ENCODE measurements at places on chromosomes 11 and 22. TPM values are rescaled to one million over a fixed set of nuclear protein-coding genes. Genes with fewer than 3 reads are reported as not detected.

DNA sequence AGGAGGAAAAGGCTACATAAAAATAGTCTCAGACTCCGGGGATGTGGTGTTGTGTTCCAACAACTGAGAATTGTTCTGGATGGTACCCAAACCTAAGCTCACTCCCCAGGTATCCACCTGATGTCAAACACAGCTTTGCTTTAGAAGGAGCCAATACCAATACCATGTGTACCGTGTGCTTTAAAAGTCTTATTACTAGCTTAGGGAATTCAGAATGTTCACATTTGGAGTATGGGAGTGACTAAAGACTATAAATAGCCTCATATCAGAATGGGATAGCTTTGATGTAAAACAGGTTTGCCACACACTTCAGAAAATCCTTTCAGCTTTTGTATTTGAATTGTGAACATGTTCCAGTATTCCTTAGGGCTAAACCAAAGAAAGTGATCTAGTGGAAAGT is 248.7 kb upstream of the ARHGAP42 start:
- DNase-seq = no peak

YPEL4 gene
- total RNA-seq = 16.9 TPM

POLD3 gene
- 9.0 TPM for total RNA-seq

DNA sequence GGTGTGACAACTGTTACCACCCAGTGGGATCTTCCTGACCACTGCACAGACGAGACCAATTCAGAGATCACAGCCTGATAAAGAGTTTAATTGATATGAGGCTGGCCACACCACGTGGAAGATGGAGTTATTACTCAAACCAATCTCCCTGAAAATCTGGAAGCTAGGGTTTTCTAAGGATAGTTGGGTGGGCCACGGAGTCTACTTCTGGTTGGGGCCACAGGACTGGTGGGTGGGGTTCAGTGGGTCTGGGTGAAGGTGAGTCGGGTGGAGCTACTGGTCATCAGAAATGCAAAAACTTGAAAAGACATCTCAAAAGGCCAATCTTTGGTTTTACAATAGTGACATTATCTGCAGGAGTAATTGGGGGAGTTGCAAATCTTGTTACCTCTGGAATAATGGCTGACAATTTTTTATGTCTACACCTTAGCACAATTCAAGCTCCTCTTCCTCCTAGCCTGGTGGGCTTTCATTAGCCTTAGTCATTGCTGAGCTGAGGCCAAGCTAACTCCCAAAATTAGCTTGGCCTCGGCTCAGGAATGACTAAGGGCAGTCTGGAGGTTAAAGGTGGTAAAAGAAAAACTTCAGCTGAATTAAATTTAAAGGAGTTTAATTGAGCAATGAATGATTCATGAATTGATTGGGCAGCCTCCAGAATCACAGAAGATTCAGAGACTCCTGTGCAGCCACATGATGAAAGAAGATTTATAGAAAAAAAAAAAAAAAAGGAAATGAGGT is 13.1 kb downstream of the C11orf96 start:
- no peak for DNase-seq

- DNase-seq = no peak
Observed at GRCh38 chr11:17250561-17251350, 25.8 kb upstream of the NUCB2 start.

- DNase-seq = no peak
Observed at GRCh38 chr11:81975261-81975900, 758.3 kb downstream of the FAM181B start.

DNA sequence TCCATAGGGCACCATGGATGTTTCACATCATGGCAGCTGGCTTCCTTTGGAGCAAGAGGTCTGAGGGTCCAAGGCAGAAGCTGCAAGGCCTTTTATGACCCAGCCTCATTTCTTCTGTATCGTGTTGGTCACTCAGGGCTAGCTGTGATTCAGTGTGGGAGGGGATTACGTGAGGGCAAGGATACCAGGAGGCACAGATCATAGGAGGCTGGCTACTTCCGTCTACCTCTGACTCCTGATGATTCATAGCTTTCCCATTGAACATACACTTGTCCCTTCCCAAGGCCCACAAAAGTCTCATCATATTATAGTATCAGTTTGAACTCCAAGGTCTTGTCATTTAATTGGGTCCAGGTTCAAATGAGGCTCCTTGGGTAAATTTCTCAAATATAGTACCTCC is 135.3 kb upstream of the ZBED5 start:
- no peak for DNase-seq

DNA sequence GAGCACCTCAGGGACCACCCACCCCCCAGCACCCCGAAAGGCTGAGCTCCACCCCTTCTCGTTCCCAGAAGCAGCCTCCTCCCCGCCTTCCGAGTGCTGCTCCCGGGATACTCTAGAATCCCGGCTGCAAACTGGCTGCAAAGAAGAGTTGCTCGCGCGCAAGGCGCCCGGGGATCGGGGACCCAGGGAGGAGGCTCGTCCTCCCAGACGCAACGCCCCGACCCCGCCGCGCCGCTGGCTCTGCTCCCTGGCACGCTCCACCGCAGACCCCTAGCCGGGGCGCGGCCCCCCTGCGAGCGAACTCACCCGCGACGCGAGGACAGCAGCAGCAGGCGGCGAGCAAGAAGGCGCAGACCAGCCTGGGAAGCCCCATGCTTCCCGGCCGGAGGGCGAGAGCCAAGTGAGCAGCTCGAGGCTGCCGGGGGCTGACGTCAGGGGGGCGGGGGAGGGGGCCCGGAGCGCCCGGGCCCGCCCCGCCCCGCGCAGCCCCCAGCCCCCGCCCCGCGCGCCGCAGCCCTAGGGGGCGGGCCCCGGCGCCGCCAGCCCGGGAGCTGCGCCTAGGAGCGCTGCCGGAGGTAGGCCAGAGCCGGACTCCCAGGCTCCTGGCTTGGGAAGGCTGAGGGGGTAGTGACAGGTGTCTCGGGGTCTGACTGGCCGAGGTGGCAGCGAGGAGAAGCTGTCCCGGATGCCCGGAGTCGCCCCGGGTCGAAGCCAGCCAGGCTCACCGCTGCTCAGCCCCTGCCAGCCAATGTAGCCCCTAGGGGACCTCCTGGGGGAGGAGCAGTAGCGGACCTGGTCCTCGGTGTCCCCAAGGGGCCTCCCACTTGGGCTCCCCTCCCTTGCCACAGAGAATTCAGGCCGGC is at the start of gene MCAM:
Gene MCAM, minus strand, starts transcription at position 402 of the 863 bp plus-strand sequence. Its CDS starts 29 bp downstream, at position 373.
- peak; percentile 63 for DNase-seq

CARD10 gene
- 2.7 TPM for total RNA-seq

- no peak for DNase-seq
Observed at GRCh38 chr11:59243633-59244032, 30.9 kb upstream of the MPEG1 start.

GGTLC3 gene
- total RNA-seq = not detected

DNA sequence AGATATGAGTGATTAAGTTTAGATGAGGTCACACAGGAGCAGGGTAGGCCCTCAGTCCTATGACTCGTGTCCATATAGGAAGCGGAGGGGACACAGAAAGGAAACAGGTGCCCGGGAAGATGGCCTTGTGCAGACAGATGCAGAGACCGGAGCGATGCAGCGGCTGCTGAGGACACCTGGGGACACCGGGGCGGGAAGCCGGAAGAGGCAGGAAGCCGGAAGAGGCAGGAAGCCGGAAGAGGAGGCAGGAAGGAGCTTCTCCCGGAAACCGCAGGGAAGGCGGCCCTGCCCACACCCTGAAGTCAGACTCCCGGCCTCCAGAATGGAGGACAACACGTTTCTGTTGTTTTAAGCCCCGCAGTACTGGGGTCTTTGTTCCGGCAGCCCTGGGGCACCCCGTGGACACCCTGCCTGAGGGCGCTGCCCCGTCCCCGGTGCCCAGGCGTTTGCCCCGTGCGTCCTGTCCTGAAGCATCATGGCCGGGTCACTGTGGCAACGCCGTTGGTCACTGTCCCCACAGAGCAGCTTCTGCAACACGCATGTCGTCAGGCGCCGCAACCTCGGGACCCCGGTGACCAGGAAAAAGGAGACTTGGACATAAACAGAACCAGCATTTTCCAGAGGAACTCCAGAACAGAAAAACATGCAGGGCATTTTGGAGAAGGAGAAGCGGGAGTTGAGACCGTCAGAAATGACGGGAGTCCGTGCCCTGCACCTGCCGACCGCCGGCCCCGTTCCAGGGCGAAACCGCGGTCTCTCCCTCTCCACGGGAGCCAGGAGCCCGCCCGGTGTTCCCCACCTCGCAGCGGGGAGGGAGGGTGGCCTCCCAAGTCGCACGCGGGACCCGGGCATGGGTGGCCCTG is 103.4 kb downstream of the BRD1 start:
- no peak for DNase-seq

PLCB3 gene
- 36.2 TPM for total RNA-seq

FAM180B gene
- not detected for total RNA-seq

DNA sequence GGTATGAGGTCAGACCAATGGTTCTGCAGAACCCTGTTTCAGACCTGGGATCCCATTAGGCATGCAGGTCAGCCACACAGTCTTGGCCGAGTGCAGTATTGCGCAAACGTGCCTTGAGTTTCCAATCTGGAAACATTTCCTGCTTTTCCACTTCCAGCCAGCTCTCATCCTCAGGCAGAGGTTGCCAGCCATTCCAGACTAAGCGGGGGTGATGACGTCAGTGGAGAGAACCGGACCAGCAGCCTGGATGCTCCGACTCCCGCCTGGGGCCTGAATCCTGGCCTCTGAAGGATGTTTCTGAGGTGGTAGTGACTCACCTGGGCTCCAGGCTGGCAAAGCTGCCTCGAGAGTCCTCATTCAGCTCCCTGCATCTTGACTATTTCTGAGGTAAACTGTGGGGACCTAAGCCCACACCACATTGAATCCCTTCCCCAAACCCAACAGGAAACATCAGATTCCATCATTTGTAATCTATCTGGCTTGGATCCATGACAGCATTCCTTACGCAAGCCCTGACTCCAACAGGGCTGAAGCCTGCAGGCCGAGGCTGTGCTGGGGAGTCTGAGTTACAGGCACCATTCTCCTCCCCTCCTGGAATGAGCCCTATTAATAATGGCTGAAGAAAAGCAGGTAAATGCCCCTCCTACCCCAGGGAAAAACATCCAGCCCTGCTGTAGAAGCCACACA is 83.0 kb downstream of the ABTB2 start:
- DNase-seq = no peak

Data from glutamatergic neuron (in vitro differentiated cells).